ENCODE measurements at places on chromosomes 5 and 9.
A peak's percentile ranks its signal among the peaks of the same experiment; 100 is the strongest.

GRCh38 chr5:1899201-1899600, 16.5 kb upstream of the IRX4 start:
- DNase-seq: no peak

DNA sequence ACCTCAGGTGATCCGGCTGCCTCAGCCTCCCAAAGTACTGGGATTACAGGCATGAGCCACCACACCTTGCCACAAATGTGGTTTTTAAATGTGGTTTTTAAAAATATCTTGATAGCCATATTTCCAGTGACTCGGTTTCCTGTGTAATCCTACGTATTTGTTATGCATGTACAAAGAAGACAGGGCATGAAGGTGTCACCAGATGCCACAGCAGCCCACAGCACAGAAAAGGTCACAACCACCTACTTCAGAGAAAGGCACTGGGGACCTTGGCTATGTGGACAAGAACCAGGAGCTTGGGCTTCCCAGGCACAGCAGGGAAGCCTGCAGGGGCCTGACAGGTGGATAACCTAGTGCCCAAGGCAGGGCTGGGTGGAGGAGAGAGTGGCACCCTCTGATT, 38.0 kb downstream of the C9orf50 start:
- DNase-seq: peak; percentile 22

DNA sequence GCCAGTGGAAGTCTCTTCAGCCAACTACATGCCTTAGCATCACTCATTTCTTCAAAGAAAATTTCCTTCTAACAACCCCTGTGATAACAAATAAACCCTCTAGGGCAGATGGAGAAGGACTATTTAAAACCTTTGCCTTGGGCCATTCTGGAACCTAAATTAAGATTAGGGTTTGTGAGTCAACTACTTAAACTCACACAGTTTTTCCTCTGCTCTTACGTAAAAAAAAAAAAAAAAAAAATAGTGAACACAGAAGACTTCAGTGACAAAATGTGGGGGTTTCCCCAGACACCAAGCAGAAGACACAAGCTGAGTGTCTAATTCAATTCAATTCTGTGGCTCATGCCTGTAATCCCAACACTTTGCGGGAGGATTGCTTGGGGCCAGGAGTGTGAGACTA, 65.8 kb upstream of the ERCC6L2 start:
- no peak for DNase-seq

- DNase-seq: peak; percentile 47
Measured at GRCh38 chr5:109656829-109657228, 32.9 kb upstream of the MAN2A1 start.

- no peak for DNase-seq
Measured at GRCh38 chr5:98904780-98905179, 24.0 kb downstream of the CHD1 start.

DNA sequence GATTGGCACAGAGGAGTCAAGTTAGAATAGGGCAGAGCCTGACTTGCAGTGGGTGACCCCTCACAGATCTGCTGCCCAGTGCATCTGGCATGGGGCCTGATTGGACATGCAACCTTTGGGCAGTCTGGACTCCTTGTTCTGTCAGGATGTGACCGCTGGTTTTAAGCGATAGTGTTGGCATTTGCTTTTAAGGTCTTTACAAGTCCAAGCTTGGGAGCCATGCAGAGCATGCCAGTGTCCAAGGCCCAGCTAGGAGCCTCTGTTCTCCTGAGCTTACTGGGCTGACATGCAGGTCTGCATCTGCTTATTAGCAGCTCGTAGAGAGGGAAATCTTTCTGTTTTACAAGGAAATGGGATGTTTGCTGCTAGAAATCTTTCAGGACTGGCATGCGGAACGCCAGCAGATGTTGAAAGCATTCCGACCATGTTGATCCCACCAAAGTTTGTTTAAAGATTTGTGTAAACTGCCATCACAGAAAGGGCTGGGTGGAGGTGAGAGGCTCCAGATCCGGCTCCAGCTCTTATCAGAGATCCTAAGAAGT, 27.5 kb downstream of the GADD45G start:
- no peak for DNase-seq

- no peak for DNase-seq
Measured at GRCh38 chr9:136624184-136624951, 38.3 kb upstream of the EGFL7 start.

DNA sequence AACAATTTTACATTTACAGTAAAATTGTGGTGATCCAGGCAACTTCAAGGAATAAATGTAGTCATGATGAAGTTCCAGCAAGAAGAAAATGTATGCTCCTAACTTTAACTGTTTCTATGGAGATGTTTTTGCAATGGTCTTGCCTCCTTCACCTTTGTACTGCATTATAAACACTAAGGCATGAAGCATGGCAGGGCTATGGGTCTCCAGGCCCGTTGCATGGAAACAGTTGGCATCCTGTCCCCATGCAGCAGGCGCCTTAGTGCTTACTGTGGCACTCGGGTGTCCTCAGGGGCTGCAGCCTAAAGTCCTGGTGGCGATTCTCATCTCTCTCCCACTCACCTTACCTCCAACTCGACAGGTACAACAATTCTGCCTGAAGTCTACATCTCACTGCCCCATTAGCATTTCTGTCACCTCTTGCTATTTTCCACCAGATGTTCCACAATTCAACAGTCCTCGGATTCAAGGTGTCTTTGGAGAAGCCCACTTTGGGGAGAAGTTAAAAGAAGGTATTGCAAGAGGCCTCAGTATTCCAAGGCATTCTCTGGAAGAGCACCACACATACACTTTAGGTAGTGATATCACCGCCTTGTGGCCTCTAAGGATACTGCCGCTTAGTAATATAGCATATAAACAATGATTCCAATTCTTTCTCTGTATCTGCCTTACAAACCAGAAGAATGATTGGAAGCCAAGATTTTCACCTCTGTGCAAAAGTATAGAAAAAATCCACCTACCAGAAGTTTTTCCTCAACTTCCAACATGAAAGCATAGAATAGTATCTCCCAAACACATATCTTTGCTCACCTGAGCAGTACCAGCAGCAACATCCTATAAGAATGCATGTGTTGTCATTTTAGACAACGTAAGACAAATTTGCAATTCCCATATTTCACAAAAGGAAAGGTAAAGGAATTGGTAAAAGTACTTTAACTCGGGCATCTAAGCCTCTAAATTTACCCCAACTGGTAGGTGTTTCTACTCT, 5.1 kb downstream of the LIFR start:
- no peak for DNase-seq

DNA sequence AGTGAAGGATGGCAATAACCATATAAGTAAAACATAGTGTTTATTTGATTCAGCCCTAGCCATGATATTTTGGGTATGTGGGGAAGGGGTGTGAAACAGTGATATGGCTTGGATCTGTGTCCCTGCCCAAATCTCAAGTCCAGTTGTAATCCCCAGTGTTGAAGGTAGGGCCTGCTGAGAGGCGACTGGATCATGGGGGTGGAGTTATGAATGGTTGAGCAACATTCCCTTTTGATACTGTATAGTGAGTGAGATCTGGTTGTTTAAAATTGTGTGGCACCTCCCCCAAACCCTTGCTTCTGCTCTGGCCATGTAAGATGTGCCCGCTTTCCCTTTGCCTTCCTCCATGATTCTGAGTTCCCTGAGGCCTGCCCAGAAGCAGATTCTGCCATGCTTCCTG, 1804.6 kb downstream of the MAT2B start:
- no peak for DNase-seq

DNA sequence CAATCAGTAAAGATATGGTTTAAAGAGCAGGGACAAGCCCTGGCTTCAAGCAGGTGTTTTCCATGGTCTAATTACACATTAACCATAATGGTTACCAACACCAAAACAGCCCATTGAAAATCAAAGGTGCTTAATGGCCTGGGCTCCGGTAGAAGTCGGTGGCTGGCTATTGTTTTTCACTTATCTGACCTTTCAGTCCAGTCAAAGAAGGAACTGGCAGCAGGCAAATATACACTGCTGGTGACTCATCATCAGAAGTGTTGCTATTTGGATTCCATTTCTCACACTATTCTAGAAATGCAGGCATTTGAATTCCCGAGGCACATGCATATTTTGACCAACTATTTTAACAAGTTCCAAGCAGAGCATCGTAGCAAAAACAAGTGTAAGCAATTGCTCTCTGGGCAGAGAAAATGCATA, 26.3 kb upstream of the GABRP start:
- no peak for DNase-seq

GRCh38 chr9:20321423-20322082, 300.7 kb downstream of the MLLT3 start:
- DNase-seq: peak; percentile 23

GRCh38 chr5:123718238-123718637, 206.3 kb downstream of the CSNK1G3 start:
- DNase-seq: no peak

DNA sequence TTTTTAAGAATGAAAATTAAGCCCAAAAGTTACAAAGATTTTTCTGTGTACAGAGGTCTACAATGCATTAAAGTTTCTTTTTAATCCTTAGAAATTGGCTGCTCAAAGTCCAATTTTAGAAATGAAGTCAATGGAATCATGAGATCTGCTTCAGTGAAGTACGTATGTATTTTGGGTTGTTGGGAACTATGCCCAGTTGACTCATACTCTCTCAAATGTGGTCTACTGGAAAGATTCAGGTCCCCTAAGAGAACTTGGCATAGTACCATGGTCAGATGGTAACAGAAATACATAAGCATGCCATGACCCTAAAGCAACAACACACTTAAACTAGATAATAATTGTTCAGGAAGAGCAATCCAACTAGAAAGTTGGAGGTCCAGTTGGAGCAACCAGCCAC, 23.0 kb downstream of the FBLL1 start:
- no peak for DNase-seq

- no peak for DNase-seq
Measured at GRCh38 chr5:112583166-112583565, 154.5 kb upstream of the APC start.

DNA sequence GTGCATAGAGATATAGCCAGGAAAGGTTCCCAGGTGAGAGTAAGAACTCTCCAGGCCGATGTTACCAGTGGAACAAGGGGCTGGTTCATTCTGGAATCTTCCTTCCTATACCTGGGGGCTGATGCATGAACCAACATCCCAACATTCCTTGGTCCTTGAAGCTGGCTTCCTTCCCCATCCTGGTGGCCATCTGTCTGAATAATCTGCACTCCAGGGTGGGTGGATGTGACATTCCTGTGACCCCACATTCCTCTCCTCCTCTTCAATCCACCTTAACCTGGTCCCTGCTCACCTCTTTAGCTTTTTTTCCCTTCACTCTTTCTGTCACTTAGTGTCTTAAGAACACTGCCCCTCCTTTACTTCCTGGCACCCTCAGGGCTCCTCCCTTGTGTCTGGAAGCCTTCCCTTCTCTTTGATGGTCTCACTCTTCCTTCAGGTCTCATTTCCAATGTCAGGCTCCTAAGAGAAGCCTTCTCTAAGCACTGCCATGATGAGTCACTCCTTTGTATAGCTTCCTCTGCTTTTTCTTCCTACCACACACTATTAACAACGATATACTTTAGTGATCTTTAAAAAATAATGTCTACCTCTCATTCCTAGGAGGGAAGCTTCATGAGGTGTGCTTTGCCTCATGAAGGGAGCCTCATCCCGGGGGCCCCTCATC, 80.3 kb downstream of the BOD1 start:
- DNase-seq: no peak

GRCh38 chr5:176350416-176350815, 11.1 kb downstream of the KIAA1191 start:
- DNase-seq: no peak
